ENCODE measurements at places on chromosomes 3 and 15. TPM values are rescaled to one million over a fixed set of nuclear protein-coding genes. Genes with fewer than 3 reads are reported as not detected.

DNA sequence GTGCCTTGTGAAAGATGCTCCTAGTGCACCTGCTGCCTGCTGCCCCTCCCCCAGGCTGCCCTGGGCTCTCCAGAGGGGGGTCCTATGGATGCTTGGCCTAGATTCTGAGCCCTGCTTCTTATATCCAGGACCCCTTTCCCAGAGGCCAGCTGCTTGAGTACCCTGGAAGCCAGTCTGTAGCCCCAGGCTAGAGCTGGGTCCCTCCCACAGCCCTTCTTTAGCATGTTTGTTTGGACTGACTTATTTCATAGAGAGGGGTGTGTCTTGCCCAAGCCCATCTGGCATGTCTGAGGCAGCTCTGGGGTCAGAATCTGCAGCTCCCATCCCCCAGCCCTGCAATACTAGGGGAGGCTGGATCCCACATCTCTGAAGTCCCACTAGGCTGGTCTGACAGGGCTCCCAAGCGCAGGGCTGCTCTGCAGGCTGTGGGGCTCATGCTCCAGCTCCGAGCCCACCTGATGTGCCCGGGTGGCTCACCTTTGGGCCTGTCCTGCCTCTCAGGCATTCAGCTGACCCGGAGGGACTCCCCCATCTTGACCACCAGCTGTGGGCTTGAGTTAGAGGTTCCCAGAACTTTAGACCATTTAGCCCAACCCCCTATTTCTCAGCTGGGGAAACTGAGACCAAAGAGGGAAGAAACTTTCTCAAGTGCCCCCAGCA lies 3.1 kb downstream of the CHRNB4 start:
- H3K27me3 ChIP-seq, result peaks cover 11% of the 10 kb centered on the region
- no peak for DNase-seq
- H3K27ac ChIP-seq, result peak overlapping the region; percentile 49

- H3K27ac ChIP-seq, result no peak overlapping the region
- peaks cover 67% of the 10 kb centered on the region for H3K27me3 ChIP-seq
- DNase-seq, result no peak
- H3K36me3 ChIP-seq, result no peaks in the 10 kb centered on the region
Measured at GRCh38 chr3:134699141-134699711, 48.4 kb upstream of the KY start.

- peak; percentile 43 for DNase-seq
- H3K4me3 ChIP-seq, result peak overlapping the region; percentile 2
- H3K27me3 ChIP-seq, result peaks cover 9% of the 10 kb centered on the region
- peaks cover 53% of the 10 kb centered on the region for H3K36me3 ChIP-seq
- no peak overlapping the region for H3K27ac ChIP-seq
- H3K4me1 ChIP-seq, result no peaks in the 10 kb centered on the region
Measured at GRCh38 chr15:72198356-72199204, 993 bp upstream of the GRAMD2A start.

DNA sequence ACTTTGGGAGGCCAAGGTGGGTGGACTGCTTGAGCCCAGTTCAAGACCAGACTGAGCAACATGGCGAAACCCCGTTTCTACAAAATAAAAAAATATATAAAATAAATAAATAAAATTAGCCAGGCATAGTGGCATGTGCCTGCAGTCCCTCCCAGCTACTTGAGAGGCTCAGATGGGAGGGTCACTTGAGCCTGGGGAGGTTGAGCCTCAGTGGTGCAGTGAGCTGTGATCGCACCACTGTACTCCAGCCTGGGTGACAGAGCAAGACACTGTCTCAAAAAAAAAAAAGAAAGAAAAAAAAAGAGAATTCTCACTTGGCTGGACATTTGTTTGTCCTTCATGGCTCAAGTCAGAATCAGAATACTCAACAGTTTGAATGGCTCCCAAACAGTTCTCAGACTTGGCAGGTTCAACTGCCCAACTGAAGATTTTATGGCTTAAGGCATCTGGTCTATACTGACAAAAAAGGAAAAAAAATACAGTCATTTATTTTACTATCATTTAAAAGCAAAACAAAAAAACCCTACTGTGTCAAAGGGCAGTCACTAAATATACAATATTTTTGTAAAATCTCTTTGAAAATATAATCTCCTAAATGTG lies 106.6 kb downstream of the FBXL22 start:
- H3K27ac ChIP-seq, result no peak overlapping the region
- H3K36me3 ChIP-seq, result peaks cover 23% of the 10 kb centered on the region
- no peak for DNase-seq
- no peaks in the 10 kb centered on the region for H3K4me1 ChIP-seq
- H3K27me3 ChIP-seq, result no peaks in the 10 kb centered on the region

GRCh38 chr3:10554236-10554611 lies 48.8 kb upstream of the ATP2B2 start:
- peak; percentile 32 for DNase-seq
- no peaks in the 10 kb centered on the region for H3K27me3 ChIP-seq
- H3K4me3 ChIP-seq, result no peak overlapping the region
- H3K4me1 ChIP-seq, result peaks cover 17% of the 10 kb centered on the region
- no peaks in the 10 kb centered on the region for H3K36me3 ChIP-seq

GRCh38 chr3:170806676-170807075 lies 63.3 kb downstream of the RPL22L1 start:
- H3K27me3 ChIP-seq, result no peaks in the 10 kb centered on the region
- no peak overlapping the region for H3K4me3 ChIP-seq
- no peak overlapping the region for H3K27ac ChIP-seq
- H3K36me3 ChIP-seq, result no peaks in the 10 kb centered on the region
- H3K4me1 ChIP-seq, result peaks cover 5% of the 10 kb centered on the region

DNA sequence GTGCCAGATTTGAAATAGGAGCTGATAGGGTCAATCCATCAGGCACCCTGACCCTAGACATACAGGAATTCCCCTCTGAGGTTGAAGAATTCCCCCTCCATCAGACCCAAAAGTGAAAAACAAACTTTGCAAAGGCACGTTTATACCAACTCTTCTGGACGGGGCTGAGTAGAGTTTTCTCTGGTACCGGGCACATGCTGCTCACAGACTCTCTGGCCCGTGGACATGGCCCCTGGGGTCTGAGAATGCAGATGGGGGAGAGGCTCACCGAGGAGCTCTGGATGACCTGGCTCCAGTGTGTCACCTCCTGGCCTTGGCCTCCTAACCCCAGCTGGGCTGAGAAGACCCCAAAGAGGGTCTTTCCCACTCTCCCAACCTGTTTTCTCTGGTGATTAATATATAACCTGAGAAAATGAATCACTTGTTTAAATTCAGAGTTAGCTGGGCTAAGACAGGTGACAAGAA lies 11.2 kb upstream of the LIPC start:
- no peak for DNase-seq
- no peaks in the 10 kb centered on the region for H3K27me3 ChIP-seq
- no peaks in the 10 kb centered on the region for H3K36me3 ChIP-seq
- no peak overlapping the region for H3K27ac ChIP-seq

DNA sequence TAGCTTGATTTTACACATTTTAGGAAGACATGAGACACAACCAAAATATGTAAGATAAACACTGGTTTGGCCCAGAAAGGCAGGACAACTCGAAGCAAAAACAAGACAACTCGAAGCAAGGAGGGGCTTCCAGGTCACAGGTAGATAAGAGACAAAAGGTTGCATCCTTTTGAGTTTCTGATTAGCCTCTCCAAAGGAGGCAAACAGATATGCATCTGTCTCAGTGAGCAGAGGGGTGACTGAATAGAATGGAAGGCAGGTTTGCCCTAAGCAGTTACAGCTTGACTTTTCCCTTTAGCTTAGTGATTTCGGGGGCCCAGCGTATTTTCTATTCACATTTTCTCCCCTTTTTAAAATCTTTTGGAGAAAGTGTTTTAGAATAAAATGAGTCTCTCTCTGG lies 74.7 kb downstream of the GLDN start:
- H3K27me3 ChIP-seq, result peaks cover 36% of the 10 kb centered on the region
- H3K4me3 ChIP-seq, result no peak overlapping the region
- DNase-seq, result no peak
- H3K4me1 ChIP-seq, result peaks cover 1% of the 10 kb centered on the region
- no peak overlapping the region for H3K27ac ChIP-seq

DNA sequence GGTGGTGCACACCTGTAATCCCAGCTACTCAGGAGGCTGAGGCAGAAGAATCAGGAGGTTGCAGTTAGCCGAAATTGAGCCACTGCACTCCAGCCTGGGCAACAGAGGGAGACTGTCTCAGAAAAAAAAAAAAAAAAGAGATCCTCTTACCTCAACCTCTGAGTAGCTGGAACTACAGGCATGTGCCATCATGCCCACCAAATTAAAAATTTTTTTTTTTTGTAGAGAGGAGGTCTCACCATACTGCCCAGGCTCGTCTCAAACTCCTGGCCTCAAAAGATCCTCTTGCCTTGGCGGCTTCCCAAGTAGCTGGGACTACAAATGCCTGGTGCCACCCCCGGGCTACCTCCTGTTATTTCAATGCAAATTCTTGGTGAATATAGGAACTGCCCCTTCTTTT lies 1.5 kb downstream of the UMPS start:
- DNase-seq, result no peak
- H3K27ac ChIP-seq, result no peak overlapping the region
- no peaks in the 10 kb centered on the region for H3K4me1 ChIP-seq
- H3K4me3 ChIP-seq, result peak overlapping the region; percentile 98

DNA sequence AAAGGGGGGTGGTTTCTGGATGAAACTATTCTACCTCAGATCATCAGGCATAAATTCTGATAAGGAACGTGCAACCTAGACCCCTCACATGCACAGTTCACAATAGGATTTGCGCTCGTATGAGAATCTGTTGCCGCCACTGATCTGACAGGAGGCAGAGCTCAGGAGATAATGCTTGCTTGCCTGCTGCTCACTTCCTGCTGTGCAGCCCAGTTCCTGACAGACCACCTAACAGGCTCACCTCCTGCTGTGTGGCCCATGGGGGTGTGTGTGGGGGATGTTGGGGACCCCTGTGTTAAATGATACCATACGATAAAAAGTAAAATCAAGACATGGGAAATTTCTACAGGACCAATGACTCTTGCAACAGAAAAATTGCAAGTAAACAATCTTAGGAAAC lies 24.0 kb downstream of the CP start:
- no peak overlapping the region for H3K27ac ChIP-seq
- peak overlapping the region; percentile 73 for H3K4me3 ChIP-seq
- peak; percentile 80 for DNase-seq
- no peaks in the 10 kb centered on the region for H3K36me3 ChIP-seq
- H3K27me3 ChIP-seq, result no peaks in the 10 kb centered on the region

GRCh38 chr3:60079076-60079475 lies 1029.3 kb upstream of the CFAP20DC start:
- no peaks in the 10 kb centered on the region for H3K27me3 ChIP-seq
- H3K36me3 ChIP-seq, result no peaks in the 10 kb centered on the region
- no peak for DNase-seq
- no peak overlapping the region for H3K27ac ChIP-seq
- peaks cover 4% of the 10 kb centered on the region for H3K4me1 ChIP-seq
- no peak overlapping the region for H3K4me3 ChIP-seq

DNA sequence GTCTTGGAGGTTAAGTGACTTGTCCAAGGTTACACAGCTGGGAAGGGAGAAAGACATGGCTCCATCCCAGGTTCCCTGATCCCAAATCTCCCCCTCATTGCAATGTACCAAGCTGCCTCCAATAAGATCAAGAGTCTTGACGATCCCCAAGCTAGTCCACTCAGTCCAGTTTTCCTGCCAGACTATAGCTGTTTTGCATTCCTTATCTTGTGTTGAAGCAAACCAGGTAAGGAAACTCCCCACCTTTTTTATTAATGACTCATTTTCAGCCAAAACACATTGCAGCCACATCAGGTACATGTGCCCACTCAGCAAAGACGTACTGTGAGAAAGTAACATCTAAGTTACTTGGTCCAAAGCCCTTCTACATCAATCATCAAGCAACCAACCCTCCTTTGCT lies 41.9 kb downstream of the LIPC start:
- no peaks in the 10 kb centered on the region for H3K27me3 ChIP-seq
- H3K36me3 ChIP-seq, result no peaks in the 10 kb centered on the region
- H3K4me3 ChIP-seq, result no peak overlapping the region
- H3K4me1 ChIP-seq, result peaks cover 8% of the 10 kb centered on the region
- DNase-seq, result no peak
- H3K27ac ChIP-seq, result no peak overlapping the region

DNA sequence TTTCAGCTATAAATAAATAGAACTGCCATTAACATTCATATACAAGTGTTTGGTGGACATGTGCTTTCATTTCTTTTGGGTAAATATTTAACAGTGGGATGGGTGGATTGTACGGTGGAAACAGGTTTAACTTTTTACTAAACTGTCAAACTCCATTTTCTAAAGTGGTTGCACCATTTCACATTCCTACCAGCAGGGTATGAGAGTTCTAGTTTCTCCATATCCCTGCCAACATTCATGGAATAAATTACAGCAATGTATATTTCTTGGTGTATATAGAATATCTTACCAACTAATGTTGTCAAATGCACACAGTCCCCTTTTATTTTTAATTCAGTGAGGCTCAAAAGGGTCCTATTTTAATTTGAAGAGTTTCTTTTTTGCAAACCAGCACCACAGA lies 71.3 kb upstream of the CTXND1 start:
- H3K27me3 ChIP-seq, result no peaks in the 10 kb centered on the region
- no peak for DNase-seq
- H3K4me3 ChIP-seq, result no peak overlapping the region
- no peaks in the 10 kb centered on the region for H3K36me3 ChIP-seq
- no peak overlapping the region for H3K27ac ChIP-seq

- no peaks in the 10 kb centered on the region for H3K27me3 ChIP-seq
- no peaks in the 10 kb centered on the region for H3K36me3 ChIP-seq
- DNase-seq, result no peak
- H3K27ac ChIP-seq, result no peak overlapping the region
- no peak overlapping the region for H3K4me3 ChIP-seq
Measured at GRCh38 chr3:13231781-13232666, 158.8 kb upstream of the IQSEC1 start.

DNA sequence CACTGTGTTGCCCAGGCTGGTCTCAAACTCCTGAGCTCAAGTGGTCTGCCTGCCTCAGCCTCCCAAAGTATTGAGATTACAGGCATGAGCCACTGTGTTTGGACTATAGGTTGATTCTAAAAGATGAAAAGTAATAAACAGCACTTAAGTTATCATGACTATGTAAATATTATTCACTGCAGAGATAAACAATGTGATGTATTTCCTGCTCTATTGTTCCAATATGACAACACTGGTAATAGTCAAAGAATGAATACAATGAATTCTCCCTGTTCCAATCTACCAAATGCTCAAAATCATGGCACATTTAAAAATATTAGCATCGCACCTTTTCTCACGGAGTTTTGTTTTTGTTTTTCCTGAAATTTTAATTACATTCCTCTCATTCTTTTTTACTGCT lies 36.8 kb upstream of the TBL1XR1 start:
- H3K36me3 ChIP-seq, result no peaks in the 10 kb centered on the region
- H3K4me3 ChIP-seq, result no peak overlapping the region
- no peak overlapping the region for H3K27ac ChIP-seq
- H3K4me1 ChIP-seq, result no peaks in the 10 kb centered on the region

DNA sequence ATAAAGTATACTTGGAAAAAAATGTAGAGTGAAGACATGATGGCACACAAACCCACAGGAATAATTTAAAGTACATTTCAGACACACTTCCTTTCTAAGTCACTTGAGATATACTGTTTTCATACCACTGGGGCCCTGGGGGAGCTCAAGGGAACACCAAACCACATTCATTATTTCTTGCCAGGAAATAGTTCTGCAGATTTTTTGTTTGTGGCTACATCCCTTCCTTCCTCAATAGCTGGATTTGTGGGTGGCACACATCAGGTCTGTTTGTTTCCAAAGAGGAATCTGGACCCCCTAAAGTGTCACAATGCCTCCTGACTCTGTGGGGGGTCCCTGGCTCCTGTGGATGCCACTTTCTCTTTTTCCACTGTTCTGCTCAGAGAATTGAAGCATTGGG lies 153.5 kb upstream of the COL8A1 start:
- DNase-seq, result no peak
- no peak overlapping the region for H3K4me3 ChIP-seq
- no peaks in the 10 kb centered on the region for H3K36me3 ChIP-seq
- H3K27me3 ChIP-seq, result no peaks in the 10 kb centered on the region

Gene PLA2G4D
- total RNA-seq, result not detected

Gene PLA1A
- total RNA-seq, result 2.4 TPM

Gene SKIC8
- total RNA-seq, result 50.9 TPM

Gene UCN2
- 0.33 TPM for total RNA-seq

Gene CHRD
- total RNA-seq, result 5.2 TPM

Gene TMEM212
- not detected for total RNA-seq

Gene EIF1B
- 83.8 TPM for total RNA-seq
